ENCODE measurements at places on chromosomes 12 and 14.

GRCh38 chr12:90004319-90005074 is 295.9 kb upstream of the ATP2B1 start:
- DNase-seq, result no peak

DNA sequence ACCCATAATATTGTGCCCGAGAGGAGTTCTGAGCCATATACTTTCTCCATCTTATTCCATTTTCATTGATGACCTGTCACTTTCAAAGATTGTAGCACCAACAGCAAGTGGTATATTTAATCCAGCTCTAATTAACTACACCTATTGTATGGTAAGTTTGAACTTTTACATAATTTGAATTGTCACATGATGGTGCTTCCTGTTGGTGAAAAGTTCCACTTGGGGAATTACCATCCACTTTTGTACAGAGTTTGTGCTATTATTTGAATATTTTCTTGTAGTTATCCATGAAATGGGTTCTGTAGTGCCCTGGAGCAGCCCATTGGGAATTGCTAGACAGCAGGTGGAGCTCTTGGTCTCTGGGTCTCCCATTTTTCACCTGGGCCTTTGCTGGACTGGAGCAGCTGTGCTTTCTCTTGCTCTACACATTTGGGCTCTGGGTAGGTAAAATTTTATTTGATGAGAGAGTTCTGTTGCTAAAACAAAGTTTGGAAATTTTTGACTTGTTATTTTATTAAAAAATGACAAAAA is 3.0 kb downstream of the SMCO3 start:
- DNase-seq, result no peak

DNA sequence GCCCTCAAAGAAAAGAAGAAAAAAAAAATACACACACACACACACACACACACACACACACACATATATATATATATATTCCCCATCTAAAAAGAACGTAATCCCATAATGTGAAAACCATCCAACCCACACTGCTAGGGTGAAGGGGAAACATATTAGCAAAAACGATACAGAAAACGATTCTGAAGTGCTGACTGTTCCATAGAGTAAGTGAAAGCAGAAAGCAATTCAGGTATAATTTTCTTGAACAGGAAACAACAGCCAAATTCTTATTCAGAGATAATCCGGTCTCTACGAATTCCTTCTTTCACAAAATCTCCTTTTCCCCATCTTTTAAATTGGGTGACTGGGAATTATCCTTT is 393.5 kb downstream of the NOVA1 start:
- DNase-seq, result no peak

DNA sequence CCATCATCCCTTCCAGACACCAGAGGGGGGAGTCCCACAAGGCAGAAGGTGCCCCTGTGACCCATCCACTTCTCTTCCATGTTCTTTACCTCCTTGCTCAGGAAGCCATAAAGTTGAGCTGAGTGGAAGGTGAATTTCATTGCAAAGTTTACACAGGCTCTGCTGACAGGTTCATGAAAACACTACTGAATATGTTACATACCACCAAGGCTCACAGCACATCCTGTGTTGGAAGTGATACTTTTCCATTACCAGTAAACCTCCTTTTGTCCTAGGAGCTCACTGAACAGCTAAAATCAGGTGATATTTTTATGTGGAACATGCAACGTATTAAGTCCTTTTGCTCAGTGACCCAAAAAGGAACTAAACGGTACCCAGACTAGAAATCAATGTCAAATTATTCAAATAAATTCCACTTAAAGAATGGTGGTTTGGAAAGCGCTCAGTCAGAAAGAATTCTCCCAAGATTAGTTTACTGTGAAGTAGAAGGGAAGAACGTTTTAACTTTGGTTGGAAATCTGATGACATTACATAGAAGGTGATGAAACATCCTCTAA is 196.2 kb upstream of the NUDT4 start:
- no peak for DNase-seq

DNA sequence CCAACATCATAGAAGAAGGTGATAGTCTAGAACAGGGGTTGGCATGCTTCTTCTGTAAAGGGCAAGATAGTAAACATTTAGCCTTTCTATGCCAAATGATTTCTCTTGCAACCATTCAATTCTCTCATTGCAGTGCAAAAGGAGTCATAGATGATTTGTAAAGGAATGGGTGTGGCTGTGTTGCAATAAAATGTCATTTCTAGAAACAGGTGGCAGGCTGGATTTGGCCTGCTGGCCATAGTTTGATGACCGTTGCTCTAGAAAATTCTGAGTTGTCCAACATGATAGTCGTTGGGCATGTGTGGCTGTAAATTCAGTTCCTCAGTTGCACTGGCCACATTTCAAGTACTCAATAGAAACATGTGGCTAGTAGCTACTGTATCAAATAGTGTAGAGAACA is 21.7 kb downstream of the SMCO2 start:
- DNase-seq, result no peak

GRCh38 chr14:64465831-64466554 is 694 bp downstream of the AKAP5 start:
- no peak for DNase-seq

- DNase-seq, result no peak
These were observed 35.9 kb upstream of the EGLN3 start for GRCh38 chr14:33986804-33987203.

DNA sequence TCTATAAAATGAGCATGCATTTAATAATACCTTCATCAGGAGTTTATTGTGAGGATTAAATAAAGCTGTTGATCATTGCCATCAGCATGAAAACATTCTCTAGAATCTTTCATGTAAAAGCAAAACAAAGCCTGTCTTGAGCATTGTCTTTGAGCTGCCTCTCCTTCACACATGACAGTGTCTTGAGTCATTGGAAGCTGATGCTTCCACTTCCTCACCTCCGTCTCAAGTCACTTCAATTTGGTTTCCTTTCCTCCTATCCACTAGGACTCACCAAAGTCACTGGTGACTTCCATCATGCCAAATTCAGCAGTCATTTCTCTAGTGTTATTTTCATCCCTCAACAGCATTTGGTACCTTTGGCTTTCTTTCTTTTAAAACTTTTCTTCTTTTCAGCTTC is 31.6 kb upstream of the MYBPC1 start:
- no peak for DNase-seq

- no peak for DNase-seq
These were observed 29.6 kb downstream of the PMCH start for GRCh38 chr12:102167821-102168604.

GRCh38 chr14:54889919-54890318 is 12.7 kb downstream of the GCH1 start:
- no peak for DNase-seq

Data from effector memory CD8-positive, alpha-beta T cell (primary cell).